ENCODE measurements at places on chromosomes 1 and 21.

DNA sequence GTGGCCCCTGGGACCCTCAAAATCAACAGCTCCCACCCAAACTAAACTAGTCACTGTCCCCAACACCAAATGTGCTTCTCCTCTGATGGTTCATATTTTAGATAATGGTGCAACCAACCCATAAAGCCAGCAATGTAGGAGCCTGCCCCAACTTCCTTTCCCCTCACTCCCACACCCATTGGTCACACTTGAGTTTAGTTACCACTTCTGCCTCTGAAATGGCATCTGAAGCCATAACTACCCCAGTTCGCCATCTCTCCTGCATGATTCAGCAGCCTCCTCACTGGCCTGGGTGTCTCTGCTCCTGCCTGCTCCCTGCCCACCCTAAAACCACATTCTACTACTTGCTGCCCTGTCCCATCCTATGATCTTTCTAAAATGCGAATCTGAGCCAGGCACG lies 3.4 kb upstream of the CDCP2 start:
- no peak for DNase-seq

- DNase-seq: no peak
Measured at GRCh38 chr1:78369546-78369945, 121.2 kb upstream of the PTGFR start.

DNA sequence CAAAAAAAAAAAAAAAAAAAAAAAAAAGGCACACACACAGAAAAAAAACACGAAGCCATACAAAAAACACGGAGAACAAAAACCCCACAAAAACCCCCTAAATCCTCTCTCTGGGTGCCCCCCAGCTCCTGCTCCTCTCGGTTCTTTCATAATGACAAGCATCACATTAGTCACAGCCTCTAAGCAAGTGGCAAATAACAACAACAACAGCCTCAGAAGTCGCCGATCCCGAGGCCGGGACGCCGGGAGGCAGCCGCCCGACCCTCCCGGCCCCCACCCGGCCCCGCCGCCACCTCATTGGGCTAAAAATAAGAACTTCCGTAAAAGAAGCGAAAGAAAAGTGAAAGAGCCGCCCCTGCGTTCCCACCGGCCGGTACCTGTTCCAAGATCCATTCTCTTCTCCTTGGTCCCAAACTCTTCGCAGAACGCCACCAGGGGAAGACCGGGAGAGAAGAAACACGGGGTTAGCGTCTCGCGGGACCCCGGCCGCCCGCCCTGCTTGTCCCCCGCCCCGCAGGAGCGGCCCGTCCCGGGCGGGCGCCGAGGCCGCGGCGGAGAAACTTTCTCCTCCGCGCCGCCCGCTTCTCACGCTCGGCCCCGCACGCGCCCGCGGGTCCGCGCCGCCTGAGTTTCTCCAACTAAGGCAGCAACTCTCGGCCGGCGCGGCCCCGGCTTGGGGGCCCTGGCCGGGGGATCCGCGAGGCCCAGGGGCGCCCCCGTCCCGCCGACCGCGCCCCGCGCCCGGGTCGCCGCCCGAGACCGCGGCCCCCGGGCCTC lies 102.8 kb downstream of the CASZ1 start:
- DNase-seq: peak; percentile 24

DNA sequence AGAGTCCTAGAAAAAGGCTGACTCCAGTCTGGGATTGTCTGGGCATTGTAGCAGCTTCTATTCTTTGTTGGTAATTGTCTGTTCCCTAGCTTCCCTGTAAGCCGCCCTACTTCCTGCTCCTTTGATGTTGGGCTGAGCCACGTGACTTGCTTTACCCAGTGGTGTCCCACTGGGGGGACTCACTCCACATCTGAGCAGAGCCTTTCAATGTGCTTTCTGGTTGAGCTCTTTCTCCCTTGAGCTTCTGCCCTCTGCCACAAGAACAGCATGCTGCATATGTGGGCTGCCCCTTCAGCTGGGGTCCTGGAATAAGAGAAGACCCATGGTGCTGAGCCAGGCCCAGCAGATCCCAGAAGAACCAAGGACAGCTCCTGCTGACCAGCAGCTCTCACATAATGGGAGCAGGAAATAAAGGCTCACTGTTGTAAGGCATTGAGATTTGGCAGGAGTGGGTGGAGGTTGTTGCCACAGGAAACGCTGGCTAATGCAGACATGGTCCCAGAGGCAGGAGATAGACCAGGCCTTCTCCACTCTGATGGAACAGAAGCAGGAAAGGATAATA lies 276.3 kb upstream of the GJB5 start:
- DNase-seq: no peak

DNA sequence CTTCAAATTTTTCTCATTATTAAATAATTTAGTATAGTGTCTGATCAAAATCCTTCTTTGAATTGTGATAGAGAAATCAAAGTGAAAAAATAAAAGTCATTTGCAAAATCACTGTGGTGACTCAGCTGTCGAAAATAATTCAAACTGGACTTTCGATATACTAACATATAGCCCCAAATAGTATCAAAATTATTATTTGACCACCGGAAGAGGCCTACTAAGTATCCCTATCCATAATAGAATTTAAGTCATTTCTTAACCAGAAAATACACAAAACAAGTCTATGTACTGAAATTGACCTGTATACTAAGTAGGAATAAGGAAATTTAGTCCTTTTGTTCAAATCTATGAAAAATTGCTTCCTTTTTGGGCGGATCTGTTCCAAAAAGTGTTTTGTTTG lies 180.7 kb downstream of the MRPL39 start:
- DNase-seq: no peak

- no peak for DNase-seq
Measured at GRCh38 chr1:67495327-67495726, 65.1 kb upstream of the SERBP1 start.

DNA sequence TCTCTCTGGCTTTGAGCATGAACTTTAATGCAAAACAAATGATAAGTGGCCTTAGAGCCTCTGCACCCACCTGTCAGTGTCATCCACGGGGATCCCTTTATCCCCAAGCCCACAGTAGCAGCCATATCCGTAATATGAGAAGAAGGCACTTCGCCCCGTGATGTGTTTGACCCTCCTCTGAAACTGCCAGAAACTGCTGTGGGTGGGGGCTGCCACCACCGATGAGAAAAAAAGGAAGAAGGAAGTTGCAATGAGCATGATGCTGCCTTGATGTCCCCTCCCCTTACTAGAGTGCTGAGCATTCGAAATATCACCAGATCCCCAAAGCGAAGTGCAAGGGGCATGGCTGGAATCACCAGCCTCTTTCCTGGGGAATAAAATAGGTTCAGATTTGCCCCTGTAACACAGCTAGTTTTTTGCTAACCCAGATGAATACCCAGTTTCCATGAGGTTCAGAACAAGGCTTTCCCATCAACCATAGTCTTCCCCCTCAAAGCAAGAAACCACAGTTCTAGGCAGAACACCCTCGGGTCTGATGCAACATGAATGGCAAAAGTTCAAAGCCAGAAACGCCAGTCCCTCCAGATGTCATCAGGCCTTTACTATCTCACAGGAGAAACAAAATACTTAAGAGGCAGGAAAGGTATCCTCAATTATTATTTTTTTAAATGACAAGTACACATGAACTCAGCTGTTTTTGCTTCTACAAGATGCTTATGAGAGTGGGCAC lies 10.8 kb upstream of the UBXN10 start:
- DNase-seq: no peak

GRCh38 chr1:19177811-19178210 lies 32.3 kb downstream of the UBR4 start:
- no peak for DNase-seq

- no peak for DNase-seq
Measured at GRCh38 chr1:212683357-212683722, 16.3 kb downstream of the BATF3 start.

DNA sequence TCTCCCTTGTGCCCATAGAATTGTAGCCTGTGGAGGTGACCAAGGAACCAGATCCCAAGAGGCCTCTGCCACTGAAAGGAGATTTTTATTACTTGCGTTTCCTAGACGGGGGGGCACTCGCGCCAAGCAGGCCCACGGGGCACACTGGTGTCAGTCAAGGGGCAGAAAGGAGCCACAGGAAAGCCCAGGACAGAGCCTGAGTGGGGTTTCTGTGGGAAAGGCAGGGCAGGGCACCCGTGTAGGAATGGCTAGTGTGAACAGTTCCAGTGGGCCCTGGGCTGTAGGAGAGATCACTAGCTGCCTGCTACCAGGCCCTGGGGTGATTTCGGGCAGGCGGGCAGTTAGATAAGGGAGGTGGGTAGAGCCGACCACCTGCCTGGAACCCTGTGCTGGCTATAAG lies 70.8 kb downstream of the ADARB1 start:
- DNase-seq: no peak

DNA sequence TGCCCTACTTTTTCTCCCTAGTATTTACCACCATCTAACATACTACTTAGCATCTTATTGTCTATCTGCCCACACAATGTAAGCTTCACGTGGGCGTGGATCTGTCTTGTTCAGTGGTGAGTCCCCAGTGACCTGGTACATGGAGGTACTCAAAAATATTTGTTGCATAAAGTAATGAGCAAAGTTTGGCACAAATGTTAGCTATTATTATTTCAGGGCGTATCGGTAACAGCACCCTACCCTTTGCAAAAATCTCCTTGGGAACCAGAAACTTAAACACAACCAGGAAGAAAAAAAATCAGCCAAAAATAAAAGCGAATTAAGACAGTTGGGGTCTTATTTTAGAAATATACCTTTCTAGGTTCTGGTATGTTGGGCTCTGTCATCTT lies 454 bp upstream of the NENF start:
- DNase-seq: no peak

GRCh38 chr1:154466206-154466605 lies 35.8 kb upstream of the TDRD10 start:
- DNase-seq: no peak

DNA sequence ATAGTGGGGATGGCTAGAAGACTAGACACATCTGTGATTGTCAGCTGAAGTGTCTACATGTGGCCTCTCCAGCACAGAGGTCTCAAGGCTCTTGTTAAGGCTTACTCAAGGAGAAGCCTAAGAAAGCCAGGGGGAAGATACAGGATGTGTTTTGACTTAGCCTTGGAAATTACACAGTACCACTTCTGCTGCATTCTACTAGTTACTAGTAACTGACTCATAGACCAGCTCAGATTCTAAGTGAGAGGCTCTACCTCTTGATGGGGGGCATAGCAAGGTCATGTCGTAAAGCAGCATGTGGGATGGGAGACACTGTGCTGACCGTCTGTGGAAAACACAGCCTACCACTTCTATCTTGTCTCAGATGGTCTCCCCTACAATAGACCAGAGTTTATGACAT lies 99.5 kb downstream of the UBE2U start:
- no peak for DNase-seq

GRCh38 chr1:14303011-14303410 lies 295.5 kb upstream of the KAZN start:
- DNase-seq: no peak

- DNase-seq: no peak
Measured at GRCh38 chr1:211345719-211346118, 19.1 kb downstream of the TRAF5 start.

All from stimulated activated CD4-positive, alpha-beta T cell treated with anti-CD3 and anti-CD28 coated beads, Interleukin-2, amount 100 ng/mL, for 48 hours (primary cell).